NCI-H2081 (cell line): ENCODE measurements at places on chromosomes 7 and 10.

- peak; percentile 69 for DNase-seq
These were observed 12.1 kb downstream of the PDZD7 start for GRCh38 chr10:101018600-101019439.

- no peak for DNase-seq
These were observed 72.6 kb downstream of the AP3M1 start for GRCh38 chr10:74078037-74078436.

GRCh38 chr10:72297281-72297804 is 23.6 kb downstream of the DDIT4 start:
- DNase-seq: no peak

GRCh38 chr10:16799621-16800020 is 17.6 kb downstream of the RSU1 start:
- DNase-seq: no peak

- no peak for DNase-seq
These were observed 24.9 kb downstream of the PPP2R2D start for GRCh38 chr10:131925716-131926115.

GRCh38 chr10:121952226-121952625 is 22.8 kb downstream of the NSMCE4A start:
- no peak for DNase-seq

DNA sequence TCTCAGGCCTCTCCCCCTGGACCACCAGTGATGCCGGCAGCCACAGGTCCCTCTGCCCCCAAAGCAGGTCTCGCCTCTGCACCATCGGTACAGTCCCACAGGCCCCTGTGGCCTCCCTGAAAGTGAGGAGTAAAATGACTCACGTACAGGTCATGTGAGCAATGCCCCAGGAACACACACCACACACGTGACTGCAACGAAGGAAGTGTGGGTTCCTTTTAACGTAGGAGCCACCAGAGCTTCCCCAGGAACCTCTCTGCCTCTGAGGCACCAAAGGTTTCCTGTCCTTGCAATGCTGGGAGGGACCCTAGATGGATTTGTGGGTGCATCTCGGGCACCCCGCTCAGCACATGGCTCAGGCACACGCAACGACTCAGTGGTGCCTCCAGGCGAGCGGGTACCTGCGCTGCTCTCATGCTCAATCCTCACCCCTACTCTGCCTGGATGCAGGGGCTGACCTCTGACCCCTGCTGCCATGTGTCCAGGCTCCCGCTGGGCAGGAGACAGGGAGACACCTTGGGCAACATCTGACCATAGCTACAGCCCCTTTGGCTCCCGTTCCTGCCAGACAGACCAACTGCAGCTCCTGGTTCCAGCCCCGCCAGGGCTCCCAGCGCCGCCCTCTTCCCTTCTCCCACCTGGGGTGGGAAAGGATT is 120.7 kb downstream of the PRKAG2 start:
- no peak for DNase-seq

DNA sequence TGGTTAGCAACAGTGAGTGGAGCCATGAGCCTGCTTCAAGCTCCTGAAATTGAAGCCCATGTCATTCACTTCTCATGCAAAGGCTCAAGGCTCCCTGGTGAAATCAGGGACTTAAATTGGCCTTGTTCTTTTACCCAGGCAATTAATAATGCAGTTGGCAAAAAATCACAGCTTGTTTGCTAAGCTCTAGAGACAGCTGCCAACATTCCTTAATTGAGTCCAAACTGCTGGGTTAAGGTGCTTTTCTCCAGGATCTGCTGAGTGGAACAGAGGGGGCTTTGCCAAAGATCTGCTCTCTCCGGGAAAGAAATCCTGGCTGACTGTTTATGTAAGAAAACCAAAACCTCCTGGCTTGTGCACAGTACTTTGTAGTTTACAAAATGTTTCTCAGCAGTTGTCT is 257.6 kb upstream of the GHITM start:
- DNase-seq: no peak

- DNase-seq: no peak
These were observed 88.0 kb downstream of the PDGFA start for GRCh38 chr7:431658-432111.

GRCh38 chr7:31056775-31057346 is 4.8 kb downstream of the ADCYAP1R1 start:
- peak; percentile 13 for DNase-seq

DNA sequence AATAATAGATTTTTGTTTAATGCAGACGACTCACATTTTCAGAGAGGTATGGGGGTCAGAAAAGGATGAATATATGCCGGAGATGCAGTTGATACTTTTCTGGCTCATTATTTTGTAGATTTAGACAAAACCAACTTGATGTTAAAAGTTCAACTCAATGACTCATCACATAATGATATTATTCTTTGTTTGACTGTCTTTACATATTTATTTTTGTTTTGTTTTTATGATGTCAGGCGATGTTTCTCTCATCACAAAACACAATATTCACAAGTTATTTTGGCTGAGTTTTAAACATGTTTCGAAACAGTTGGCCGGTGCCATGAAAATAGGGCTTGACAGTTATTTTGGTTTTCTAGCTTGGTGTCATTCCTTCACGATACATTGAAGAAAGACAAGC is 1.3 kb downstream of the GJD4 start:
- DNase-seq: no peak

DNA sequence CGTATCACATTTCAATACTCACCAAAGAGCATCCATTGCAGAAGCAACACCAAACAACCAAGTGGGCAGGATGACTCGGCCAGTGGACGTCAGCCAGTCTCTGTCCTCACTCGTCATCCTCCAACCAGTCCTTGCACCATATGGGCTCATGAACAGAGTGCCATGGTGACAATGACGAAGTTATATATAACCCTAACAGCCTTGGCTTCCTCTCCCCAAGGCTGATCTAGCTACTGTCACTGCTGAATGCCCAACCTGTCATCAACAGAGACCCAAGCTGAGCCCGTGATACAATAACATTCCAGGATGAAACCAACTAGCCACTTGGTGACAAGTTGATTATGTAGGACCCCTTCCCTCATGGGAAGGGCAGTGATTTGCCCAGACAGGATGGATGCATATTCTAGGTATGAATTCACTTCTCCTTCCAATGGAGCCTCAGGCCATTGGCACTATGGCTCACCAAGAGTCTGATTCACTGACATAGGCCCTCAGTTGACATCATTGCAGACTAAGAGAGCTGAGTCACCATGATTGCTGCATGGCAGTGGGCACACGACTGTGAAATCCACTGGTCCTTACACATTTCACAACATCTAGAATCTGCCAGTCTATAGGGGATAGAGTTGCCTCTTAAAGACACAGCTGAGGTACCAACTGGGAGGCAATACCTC is 26.3 kb upstream of the PPIF start:
- no peak for DNase-seq

DNA sequence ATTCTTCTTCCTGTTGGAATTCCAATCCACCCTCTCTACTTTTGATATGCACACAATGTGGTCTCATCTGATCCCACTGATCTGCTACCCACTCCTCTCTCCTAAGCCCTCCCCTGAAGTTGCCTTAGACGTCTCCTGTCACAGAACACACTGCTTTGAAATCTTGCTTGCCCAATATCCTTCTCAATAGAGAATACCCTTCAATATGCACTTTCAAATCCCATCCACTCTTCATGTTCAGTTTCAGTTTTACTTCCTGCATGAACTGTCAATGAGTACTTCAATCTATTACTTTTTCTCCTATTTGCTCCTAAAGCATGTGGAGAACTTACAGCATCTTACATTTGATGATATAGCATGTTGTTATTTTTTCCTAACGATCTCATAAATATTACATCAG is 93.5 kb downstream of the UPF2 start:
- no peak for DNase-seq

DNA sequence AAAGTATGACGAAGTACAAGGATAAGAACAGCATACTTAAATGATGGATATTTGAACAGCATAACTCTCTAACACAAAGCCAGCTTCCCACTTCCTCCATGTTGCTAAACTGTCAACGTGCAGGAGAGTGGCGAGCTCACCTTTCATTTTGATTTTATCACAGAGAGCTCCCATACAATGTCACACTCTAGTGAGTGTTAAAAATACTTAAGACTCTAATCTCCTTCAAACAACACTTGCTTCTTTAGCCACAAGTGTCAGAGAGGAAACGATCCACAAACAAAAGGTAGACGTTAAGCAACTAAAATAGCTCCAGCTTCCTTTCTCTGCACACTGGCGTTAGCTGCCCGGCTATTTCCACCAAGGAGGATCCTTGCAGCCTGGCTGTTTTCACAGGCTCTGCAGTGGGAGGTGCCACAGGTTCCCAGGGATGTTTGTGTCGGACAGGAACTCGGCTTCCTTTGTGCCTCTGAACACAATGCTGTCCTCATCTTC is 194.6 kb downstream of the COBL start:
- peak; percentile 15 for DNase-seq

GRCh38 chr10:58265249-58265648 is 2.4 kb downstream of the IPMK start:
- DNase-seq: no peak

- DNase-seq: no peak
These were observed 61.7 kb upstream of the ZNRF2 start for GRCh38 chr7:30222515-30223215.

- no peak for DNase-seq
These were observed 3.5 kb downstream of the PTPRE start for GRCh38 chr10:127910464-127910770.
